ENCODE measurements at places on chromosomes 3 and 15.

DNA sequence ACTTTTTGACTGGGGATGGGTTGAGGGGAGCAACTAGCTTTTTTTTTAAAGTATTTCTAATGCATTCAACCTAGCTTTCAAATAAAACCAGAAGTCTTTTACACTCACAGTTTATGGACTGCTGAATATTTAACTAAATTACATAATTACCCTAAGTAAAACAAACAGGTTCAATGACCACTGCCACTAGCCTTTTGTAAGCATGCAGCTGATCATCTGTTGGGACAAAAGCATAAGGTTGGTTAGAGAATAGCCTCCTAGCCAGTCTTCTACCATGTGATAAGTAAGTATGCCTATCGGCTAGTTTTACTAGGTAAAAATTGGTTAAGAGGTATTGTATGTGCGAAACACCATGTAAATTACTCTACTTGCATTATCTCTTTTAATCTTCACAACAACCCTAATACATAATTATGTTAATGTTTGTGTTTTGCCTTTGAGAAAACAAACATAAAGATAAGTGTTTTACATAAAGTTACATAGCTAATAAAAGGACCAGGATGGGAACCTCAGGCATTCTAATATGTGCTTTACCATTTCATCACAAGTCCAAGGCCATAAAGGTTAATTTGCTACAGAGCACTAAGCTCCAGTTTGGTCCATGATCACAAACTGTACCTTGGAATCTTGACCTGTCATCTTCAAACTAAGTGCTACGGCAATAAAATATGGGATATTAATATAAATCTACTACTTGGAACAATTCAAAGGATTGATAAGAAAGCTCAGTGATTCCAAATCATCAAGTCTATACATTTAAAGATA, 13.2 kb downstream of the PFN2 start:
- no peak for DNase-seq

- DNase-seq: no peak
Measured at GRCh38 chr15:31494786-31495185, 168.2 kb downstream of the KLF13 start.

DNA sequence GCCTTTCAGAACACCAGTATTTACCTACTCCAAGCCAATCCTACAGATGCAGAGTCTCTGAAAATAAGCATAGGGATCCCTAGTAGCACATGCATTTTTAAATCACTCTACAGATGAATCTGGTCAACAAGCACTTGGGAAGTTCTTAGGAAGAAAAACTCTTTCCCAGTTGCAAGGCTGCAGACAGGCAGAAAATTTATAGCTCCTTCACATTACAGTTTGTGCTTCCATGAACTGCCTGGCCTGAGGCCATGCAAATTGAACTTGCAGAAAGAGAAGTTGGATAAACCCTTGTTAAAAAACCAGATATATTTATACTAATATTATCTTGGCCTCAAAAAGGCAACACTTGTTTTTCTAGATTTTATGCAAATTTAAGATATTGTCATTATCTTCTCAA, 256.9 kb downstream of the EPHA3 start:
- DNase-seq: no peak

- DNase-seq: no peak
Measured at GRCh38 chr3:186826410-186826975, 16.0 kb upstream of the ADIPOQ start.

GRCh38 chr3:182597621-182598041, 195.7 kb upstream of the ATP11B start:
- DNase-seq: no peak

DNA sequence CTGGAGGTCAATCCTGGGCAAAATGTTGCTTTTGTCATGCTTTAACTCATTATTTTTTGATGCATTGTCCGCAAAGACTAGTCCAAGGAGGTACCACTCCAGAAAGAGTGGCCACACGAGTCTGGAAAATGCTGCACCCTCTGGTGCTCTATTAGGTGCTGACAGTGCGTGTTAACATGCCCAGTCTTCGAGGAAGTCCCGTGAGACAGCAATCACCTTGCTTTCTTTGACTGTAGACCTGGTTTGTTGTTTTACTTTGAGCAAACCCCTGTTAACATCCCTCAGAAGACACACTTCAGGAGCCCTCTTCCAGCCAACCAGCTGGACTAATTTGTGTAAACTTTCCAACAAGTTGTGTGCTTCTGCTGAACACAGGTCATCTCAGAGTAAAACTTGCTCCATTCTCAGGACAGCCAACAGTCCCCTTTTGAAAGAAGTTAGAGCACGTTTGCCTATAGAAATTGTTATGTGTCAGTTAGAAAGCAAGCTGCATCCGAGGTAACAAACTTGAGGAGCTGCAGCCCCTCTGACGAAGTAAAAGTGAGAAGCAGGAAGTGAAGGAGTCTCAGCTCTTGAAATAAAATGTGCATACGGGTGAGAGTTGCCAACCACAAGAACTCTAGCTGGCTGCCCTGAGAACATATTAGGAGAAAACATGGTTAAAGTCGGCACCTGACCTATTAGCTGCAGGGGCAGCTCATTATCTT, 205.0 kb downstream of the LPP start:
- peak; percentile 59 for DNase-seq

DNA sequence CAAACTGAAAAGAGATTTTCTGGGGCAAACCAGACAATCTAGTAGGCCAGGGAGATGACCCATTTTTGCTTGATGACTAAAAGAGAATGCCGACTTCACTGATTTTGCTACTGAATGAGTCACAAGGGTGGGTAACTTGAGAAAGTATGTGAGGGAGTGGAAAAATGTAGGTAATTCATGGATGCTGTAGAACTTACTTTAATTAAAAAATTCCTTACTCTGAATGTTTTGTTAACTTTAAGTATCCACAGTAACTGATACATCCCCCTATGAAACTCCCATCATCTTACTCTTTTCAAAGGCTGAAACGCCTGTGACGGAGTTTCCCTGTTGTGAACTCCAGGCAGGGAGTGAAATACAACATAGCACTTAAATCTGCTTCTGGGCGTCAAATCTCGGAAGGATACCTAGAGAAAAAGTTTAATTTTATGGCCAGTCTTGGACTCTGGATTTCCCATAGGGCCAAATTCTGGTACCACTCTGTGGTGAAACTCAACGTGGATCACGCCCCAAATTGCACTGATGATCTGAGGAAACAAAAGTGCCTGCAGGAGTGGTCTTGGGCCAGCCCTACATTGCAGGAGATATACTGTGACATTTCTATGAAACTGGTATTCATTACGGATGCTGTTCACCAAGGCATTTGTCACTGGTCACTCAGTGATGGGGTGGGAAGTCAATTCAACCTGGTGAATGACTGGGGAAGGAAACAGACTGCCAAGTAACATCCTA, 24.0 kb downstream of the GOLIM4 start:
- no peak for DNase-seq

DNA sequence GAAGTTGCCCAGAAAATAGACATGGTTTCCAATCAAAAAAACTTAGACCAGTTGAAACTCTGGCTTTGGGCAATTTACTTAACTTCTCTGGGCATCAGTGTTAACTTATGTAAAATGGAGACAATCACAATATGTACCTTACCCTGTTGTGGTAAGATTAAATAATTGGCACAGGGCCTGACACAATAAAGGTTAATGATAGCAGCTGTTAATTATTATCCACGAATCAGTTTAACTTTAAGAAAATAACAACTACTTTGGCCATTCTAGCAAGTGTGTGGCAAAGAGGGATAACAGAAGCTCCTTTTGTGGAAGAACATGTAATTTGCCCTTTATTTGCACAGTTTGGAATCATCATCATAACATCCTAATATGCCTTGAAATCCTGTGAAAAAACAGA, 787.6 kb downstream of the FHIT start:
- no peak for DNase-seq

DNA sequence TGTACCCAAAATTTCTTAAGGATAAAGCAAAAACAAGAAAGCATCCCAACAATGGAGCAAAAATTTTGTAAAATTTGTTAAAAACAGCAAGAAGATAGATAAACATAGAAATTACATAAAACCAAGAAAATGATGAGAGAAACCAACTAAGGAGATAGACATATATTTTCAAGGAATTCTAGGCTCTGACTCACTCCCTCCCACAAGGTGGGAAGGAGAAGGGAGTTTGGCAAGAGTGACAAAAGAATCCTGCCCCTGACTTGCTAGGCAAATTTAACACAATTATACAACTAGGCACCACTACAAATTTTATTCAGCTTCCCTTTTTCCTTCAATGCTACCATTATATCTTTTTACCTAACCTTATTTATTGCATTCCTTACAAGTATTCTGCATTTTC, 70.9 kb downstream of the MYO9A start:
- no peak for DNase-seq

DNA sequence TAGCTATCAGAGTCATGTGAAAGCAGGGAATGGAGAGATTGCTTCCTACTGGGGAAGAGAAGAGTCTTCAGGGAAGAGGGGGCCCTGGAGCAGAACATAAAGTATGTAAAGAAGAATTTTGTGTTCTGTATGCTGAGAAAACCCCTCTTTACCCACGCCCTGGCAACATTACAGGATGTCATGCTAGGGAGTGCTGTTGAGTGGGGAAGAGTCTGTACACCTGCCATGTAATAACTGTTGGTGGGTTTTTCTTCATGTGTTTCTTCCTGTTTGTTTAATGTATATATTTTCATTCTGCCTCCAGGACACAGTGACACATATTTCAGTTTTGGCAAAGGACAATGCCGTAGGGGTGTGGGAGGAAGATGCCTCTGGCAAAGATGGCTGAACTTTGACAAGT, 122.8 kb upstream of the LPP start:
- no peak for DNase-seq

DNA sequence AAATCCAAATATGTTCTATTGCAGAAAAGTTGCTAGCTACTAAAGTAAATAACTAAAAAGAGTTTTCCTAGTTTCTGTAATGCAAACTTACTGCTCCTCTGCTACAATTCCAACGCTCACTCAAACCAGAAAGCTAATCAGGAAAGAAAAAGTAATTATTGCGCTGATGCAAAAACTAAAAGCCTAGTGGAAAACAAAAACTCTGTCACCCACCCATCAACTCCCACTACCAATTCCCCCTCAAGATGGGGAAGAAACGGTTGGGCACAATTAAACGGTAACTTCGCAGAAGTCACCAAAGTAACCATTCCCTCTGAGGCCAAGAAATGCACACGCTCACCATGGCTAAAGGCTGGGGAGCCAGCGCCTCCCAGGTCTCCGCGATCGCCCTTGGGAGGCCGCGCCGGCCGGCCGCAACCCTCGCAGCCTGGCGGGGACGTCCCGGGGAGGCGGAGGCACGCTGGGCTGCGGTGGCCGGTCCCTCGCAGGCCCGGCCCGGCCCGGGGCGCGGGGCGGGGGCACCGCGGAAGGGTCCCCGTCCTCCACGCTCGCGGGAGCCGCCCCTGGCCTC, 684 bp downstream of the SLTM start:
- DNase-seq: no peak

GRCh38 chr3:1087066-1087560, 5.7 kb upstream of the CNTN6 start:
- DNase-seq: peak; percentile 24

DNA sequence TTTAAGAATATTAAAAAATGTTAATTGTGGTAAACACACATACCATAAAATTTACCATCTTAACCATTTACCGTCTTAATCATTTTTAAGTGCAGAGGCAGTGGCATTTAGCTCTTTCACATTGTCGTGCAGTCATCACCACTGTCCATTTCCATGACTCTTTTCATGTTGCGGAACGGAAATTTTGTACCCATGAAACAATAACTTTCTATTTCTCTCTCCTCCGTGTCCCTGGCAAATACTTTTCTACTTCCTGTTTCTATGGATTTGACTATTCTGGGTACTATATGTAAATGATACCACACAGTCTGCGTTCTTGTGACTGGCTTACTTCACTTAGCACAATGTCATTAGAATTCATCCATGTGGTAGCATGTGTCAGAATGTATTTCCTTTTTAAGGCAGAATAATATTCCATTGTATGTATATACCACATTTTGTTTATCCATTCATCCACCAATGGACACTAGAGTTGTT, 27.9 kb downstream of the AKAP13 start:
- DNase-seq: no peak

DNA sequence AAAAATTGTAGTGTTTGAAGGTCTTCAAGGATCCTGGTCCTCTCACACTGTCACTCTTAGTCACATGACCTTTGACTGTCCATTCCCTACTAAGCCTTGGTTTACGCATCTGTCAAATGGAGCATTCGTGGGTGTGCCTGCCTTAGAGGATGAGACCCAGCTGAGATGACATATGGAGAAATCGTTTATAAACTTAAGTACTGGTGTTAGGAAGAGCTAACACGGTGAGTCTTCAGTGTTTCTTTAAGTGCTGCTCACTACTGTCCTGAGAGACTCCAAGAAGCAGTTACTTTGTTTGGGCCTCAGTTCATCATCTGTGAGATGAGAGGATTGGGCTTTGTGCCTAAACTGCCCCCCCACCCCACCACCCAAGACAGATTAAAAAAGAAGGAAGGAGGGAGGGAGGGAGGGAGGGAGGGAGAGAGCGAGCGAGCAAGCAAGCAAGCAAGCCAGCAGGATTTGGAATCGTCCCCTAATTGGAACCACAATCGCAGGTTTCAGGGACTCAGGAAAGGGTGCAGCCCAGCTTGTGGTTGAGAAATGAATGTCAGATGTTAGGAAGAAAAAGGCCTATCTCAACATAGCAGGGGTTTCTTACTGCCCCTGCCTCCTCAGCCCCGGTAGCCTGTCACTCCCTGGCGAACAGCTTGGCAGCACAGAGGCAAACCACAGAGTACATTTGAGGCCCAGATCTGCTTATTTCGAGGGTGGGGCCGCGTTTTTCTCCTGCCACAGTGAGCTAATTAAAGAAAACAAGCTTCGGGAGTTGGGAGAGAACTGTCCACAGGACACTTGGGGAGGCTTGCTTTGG, 32.7 kb downstream of the SMAD3 start:
- DNase-seq: peak; percentile 96

- DNase-seq: no peak
Measured at GRCh38 chr15:48636511-48636910, 9.0 kb downstream of the FBN1 start.

DNA sequence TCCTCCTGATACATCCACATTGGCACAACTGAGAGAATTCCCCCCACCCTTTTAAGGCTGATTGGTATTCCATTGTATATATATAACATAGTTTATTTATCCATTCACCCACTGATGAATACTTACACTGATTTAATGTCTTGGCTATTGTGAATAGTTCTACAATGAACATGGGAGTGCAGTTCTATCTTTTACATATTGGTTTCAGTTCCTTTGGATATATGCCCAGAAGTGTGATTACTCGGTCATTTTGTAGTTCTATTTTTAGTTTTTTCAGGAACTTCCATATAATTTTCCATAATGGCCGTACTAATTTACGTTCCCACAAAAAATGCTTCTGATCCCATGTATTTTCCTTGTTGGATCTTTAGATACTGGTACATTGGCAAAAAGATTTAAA, 135.3 kb downstream of the FMN1 start:
- no peak for DNase-seq

DNA sequence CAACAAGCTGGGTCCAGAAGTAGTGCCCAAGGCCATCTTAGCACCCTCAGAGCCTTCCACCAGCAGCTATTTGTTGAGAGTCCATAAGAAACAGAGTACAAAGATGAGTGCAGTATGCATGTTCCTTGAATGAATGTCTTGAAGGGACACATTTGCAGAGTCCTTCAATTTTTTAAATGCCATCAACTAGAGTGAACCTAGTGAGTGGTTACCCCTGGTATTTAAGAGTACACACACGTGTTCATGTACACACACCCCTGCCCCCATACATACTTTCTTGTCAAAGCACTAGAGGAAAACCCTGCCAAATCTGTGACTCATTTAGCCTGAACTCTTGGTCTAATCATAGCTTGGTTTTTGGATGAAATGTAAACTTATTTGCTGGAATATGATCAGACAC, 84.5 kb upstream of the GALNT15 start:
- no peak for DNase-seq
